HL-60 (cell line): ENCODE measurements at places on chromosomes 6 and 20.

GRCh38 chr20:50895111-50895830, 36.0 kb downstream of the ADNP start:
- DNase-seq, result no peak

DNA sequence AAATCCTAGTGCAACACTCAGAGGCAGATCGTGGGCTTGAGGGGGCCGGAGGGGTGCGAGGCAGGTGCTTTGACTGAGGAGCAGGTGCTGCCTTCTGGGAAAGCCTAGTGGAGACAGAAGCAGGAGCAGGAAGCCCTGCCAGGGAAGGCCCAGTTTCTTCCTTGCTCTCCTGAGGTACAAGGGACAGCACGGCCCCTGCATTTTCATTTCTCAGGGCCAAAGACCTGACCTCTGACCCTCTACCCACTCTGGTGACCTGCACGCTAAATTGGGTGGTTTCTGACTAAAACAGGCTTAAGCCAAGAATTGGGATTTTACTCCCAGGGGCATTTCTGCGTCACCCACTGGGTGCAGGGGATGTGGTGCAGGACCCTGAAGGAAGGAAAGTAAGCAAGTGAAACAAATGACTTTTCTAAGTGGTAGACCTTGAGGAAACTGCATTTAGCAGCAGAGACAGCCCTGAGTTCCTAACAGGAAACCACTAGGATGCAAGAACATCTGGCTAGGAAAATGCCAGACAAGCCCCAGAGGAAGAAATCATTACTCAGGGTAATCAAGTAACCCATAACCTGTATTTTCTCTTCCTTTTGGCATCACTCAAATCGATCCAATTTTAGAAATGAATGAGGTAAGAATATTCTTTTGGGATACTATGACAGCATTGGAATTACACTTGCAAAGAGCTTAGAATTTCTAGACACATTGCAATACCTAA, 141.7 kb downstream of the CD164 start:
- peak; percentile 26 for DNase-seq

GRCh38 chr6:15086348-15087158, 159.3 kb upstream of the JARID2 start:
- no peak for DNase-seq

DNA sequence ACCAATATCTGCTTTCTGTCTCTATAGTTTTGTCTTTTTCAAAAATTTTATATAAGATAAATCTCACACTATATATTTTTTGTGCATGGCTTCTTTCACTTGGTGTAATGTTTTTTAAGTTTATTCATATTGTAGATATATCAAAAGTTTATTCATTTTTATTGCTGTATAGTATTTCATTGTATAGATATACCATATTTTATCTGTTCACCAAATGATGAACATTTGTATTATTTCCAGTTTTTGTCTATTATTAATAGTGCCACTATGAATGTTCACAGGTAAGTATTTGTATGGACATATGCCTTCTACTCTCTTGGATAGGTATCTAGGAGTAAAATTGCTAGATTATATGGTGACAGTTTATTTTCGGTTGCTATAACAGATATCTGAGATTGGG, 289.5 kb upstream of the CITED2 start:
- no peak for DNase-seq

GRCh38 chr6:20658053-20658452, 123.8 kb downstream of the CDKAL1 start:
- DNase-seq, result no peak

- DNase-seq, result no peak
These were observed 7.2 kb upstream of the THEMIS start for GRCh38 chr6:127907960-127908640.

GRCh38 chr6:42766163-42766670, 15.6 kb upstream of the BICRAL start:
- DNase-seq, result no peak

DNA sequence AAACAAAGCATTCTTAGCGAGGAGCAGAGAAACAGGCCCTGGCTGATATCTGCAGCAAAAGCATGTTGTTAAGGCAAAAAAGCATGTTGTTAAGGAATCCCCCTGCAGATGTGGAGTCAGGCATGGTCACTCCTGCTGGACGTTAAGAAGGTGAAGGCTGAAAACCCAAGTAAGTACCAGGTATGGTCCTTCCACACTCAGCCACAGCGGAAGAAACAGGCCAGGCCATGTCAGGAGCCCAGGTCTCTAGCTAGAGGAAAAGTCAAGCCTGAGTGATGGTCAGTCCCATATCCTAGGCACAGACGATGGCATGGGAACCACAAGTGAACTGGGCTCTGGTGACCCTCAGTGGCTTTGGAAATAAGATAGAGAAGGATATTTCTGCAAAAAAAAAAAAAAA, 32.5 kb upstream of the MAS1L start:
- no peak for DNase-seq

DNA sequence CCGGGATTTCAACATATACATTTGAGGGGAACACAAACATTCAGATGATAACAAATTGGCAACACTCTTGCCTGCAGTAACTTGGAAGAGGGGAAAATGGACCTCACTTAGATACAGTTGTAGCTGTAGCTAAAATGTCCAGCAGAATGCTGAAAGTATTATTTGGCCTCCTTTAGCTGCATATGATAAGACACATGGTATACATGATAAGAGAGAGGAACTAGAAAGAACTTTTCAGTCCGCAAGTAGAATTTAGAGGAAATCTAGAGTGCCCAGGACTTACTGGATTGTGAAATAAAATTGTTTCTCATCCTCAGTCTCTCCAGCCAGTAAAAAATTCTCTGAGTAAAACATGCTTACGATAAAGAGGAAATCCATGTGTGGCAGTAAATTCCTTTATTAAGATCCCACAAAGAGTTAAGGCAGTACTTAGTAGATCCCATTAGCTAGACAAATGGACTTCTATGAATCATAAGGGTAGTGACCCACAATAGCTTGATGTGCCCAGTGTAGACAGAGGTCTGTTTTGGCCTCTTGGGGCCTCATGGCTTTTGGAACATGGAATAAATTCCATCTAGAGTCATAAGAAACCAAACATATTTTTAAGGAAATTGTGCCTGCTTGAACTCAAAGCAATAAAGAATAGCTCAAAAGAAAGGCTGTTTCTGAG, 87.9 kb upstream of the RBM24 start:
- no peak for DNase-seq

GRCh38 chr6:105869835-105870440, 216.2 kb upstream of the PRDM1 start:
- no peak for DNase-seq

DNA sequence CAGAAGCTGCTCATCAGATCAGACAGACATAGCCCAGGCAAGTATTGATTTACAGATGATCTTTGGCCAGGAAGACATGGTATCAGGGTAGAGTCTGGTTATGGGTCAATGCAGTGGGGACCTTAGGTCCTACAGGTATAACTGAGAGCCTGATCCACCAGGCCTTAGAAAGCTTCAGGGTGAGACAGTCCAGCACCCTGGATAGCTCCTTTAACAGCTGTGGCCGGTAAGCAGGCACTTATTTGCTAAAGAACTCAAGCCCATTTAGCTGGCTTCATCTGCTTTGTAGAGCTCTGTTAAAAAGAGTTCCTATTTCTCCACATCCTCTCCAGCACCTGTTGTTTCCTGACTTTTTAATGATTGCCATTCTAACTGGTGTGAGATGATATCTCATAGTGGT, 39.6 kb downstream of the ESR1 start:
- DNase-seq, result no peak

GRCh38 chr6:157621406-157621805, 201.6 kb upstream of the SNX9 start:
- no peak for DNase-seq

GRCh38 chr6:52749556-52750152, 13.6 kb downstream of the GSTA2 start:
- DNase-seq, result no peak

GRCh38 chr20:43558412-43559146, at the start of gene SGK2:
TSS of gene SGK2 (plus strand) at chr20:43559027. CDS start at chr20:43566496, 7,469 bp downstream.
- DNase-seq, result no peak

- no peak for DNase-seq
These were observed 13.2 kb downstream of the CPNE5 start for GRCh38 chr6:36825994-36826393.

DNA sequence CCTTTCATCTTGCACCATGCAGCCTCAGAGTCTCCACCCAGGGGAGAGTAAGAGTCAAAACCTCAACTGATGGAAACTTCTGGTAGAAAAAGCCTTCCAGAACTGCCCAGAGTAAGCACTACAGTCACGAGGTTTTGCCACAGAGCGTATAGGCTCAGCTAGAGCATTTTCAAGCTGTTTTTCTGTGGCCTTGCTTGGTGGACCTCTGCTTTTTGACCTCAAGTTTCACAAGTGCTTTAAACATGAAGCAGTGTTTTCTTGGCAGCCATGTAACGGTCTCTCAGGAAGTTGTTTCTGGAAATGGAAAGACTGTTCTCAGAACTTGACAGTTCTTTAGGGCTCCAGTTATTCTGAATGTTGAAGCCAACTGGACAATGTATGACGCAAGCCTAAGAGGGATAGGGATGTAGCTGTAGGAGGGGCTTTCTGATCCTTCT, 146.5 kb downstream of the ZDHHC14 start:
- peak; percentile 65 for DNase-seq

DNA sequence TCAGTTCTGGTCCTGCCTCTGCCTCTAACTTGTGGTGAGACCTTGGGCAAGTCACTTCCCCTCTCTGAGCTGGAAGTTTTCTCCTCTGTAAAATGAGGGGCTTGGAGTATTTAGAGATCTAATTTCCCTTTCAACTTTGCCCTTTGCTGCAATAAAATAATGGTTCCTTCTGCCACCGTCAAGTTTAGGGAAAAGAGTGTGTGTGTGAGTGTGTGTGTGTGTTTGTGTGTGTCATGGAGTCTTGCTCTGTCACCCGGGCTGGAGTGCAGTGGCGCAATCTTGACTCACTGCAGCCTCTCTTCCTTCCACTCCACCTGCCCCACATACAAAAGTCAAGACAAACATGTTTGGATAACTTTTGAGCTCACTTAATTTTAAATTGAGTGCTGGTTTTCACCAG, 39.2 kb upstream of the PIM1 start:
- peak; percentile 38 for DNase-seq

GRCh38 chr6:19327241-19327640, 509.9 kb upstream of the ID4 start:
- no peak for DNase-seq

DNA sequence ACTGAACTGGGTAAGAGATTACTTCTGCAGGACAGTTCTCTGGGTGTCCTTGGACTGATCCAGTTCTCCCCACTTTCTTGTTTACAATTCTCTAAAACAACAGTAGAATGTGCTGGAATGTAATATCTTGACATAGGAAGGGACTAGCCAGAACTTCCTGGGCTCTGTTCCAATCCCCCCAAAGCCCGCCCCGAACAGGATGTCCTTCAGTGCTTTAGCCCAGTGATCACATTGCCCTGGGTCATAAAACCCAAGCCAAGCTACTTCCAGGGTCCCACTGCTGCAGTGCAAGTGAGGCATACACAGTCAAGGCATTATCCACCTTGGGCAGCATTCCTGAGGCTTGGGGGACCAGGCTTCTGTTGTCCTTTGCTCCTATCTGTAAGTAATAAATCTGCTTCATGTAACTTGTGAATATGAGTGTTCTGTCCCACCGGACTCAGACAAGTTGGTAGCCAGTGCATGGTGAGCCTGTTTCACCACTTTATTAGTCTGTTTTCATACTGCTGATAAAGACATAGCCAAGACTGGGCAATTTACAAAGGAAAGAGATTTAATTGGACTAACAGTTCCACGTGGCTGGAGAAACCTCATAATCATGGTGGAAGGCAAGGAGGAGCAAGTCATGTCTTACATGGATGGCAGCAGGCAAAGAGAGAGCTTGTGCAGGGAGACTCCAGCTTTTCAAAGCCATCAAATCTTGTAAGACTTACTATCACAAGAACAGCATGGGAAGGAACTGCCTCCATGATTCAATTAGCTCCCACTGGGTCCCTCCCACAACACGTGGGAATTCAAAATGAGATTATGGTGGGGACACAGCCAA, 23.5 kb downstream of the FITM2 start:
- no peak for DNase-seq

GRCh38 chr6:126607289-126607688, 267.4 kb downstream of the CENPW start:
- DNase-seq, result no peak

- DNase-seq, result no peak
These were observed 138.2 kb upstream of the CST7 start for GRCh38 chr20:24810676-24811407.

GRCh38 chr6:161105408-161105807, 113.8 kb downstream of the MAP3K4 start:
- DNase-seq, result no peak

- DNase-seq, result no peak
These were observed 58.9 kb downstream of the ZNF831 start for GRCh38 chr20:59222253-59223181.

GRCh38 chr6:31545291-31545690, 1.1 kb downstream of the ATP6V1G2 start:
- DNase-seq, result no peak

- no peak for DNase-seq
These were observed 96.7 kb downstream of the SLC22A23 start for GRCh38 chr6:3359973-3360726.

DNA sequence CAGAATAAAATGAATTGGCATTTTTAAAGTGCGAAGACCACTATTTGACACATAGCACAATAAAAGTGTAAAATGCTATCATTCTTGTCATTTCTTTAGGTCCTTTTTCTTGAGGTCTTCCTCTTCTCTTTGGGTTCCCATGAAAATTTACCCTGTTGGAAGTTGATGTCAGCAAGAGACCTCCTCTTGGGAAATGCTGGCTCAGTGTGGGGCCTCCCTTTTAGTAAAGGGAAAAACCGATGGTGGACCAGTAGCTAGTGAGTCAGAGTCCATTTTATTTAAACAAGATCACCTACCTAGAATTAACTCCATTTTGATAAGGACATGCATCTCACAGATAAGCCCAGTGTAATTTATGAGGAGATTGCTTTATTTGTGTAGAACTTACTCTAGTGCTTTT, 37.7 kb upstream of the HLA-C start:
- no peak for DNase-seq

DNA sequence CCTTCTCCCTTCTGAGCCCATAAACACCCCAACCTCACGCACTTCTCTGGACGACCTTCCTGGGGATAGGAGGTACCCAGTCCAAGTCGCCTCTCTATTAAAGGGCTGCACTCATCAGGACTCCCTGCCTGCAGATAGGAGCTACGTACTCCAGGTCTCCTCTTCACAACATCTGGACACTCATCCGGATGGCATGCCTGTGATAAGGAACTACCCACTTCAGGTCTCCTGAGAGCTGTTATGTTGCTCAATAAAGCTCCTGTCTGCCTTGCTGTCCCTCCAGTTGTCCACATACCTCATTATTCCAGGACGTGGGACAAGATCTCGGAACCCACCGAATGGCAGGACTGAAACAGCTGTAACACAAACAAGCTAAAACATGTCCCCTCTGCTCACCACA, 548.0 kb downstream of the TBC1D32 start:
- no peak for DNase-seq

DNA sequence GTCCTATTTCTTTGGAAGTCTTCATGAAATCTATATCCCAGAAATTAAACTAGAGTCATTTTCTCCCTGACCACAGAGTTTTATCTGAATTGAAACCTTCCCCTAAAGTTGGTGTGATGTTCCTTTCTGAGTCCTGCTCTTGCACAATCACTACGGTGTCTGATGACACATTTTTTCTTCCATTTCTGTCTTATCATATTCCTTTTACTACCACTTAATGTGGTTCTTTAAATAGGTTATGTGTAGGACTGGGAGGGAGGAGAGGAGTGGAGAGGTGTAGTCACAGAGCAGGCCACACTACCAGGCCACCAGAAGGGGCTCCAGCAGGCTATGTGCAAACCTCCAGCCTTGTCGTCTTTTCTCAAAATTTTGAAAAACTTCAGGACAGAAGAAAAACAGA, 39.7 kb upstream of the ATXN1 start:
- peak; percentile 46 for DNase-seq
